ENCODE measurements at places on chromosomes 7 and 10.

DNA sequence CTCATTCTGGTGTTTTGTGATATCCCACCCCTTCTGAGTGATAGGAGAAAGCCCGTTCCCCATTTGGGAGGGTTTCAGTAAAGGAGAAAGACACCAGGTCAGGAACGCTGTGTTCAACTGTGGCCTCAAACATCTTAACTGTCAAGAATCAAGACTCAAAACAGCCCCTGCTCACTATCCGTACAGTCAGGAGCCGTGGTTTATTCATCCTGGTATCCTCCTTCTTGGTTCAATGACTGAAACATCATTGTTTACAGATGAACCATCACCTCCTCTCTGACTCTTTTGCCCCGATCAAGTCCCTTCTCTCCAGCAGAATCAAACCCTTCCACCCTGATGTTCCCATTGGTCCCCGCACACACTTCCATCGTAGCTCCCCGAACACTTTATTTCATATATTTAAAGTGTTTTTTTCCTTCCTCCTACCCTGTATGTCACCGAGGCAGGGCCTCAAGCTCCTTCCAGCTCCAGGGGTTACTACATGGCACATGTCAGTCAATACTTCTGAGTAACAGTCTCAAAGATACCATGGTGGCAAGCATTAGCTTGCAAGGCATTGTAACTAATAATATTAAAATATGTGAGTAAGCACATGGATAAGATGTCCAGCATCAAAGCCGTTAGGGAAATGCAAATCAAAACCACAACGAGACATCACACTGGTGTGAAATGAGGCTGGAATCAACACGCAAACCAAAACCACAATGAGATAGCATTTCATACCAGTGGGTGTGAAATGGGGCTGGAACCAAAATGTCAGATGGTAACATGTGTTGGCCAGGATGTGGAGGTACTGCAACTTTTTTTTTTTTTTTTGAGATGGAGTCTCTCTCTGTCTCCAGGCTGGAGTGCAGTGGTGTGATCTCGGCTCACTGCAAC, 124.7 kb upstream of the C1QL3 start:
- no peak for DNase-seq

- DNase-seq: no peak
Measured at GRCh38 chr10:16381083-16381482, 55.7 kb upstream of the PTER start.

DNA sequence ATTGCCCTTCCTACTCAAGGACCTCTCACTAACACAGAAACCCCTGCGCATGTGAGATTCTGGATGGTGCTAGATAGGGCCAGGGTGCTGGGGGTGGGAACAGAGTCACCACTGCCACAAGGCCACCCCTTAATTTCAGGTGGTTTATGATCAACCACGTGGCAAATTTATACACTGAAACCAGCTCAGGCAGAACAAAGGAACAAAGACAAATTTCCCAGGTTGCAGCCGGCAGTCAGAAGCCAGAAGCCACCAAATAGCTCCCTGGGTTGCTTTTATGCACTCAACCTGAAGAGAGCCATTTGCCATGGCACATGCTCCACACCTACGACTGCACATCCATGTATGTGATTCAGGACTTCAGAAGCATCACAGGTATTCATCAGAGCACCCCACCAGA, 2.5 kb downstream of the VOPP1 start:
- no peak for DNase-seq

DNA sequence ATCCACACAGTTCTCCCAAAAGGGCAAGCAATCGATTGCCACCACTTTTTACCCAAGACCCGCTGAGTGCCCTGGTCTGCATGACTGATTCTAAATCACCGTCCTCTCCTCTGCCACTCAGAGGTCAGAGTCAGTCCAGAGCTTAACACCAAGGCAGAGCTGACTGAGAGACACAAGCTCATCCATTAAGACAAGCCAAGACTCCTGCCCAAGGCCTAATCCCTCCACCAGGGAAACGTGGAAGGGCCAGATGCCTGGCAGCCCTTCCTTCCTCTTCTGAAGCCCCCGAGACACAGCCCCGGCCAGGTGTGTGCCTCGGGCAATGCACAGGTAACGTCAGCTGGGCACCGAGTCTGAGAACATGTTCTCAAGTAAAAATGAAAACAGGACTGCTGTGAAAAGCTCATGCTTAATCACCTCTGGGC, 51.7 kb downstream of the DIP2C start:
- DNase-seq: no peak

GRCh38 chr7:140096459-140096858, 33.7 kb upstream of the PARP12 start:
- no peak for DNase-seq

DNA sequence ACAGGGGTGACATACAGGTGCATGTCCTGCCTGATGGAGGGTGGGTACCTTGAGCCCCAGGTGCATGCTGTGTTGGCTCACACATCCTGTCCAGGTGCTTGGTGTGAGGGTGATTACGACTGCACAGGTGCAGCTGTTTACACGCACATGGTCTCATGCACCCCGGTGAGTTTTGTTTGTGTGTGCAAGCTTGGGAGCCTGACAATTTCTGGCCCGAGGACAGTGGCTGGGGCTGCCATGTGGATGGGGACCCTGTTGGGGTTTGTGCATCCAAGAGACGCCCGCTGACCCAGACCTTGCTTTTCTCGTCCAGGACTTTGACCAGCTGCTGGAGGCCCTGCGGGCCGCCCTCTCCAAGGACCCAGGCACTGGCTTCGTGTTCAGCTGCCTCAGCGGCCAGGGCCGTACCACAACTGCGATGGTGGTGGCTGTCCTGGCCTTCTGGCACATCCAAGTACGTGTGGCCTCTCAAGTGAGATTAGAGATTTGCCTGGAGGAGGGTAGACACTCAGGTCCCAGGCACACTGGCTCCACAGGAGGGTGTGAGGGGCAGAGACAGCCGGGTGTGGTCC, 61.7 kb downstream of the PRF1 start:
- no peak for DNase-seq

DNA sequence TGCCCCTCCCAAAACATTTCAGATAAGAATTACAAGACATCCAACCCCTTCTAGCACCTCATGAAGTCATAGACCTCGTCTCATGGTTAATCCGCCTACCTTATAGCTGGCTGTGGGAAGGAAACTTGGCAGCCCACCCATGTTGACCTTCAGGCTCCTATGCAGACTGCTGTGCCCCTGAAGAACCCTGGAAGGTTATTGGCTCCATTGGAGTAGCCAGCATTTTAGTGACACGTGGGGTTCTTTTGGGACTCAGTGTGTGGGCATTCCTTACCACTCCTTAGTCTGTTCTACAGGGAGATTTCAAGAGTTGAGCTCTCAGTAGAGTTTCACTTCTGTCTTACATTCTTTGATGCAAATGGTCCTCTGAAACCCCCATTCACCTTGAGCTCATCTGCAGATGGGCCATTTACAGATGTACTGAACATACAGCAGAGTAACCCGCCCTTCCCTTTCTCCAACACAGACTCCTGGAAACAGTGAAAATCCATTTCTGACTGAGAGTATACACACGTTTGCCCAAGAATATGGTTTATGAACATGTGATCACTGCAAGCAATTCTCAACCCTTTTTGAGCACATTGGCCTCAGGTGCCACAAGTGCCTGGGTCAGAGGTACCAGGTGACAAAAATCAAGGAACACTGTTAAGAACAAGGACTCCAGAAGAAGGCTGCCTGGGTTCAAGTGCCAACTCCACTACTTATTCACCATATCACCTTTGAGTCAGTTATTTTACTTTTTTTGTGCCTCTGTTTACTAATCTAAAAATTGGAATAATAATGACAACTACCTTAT, 54.0 kb upstream of the HECW1 start:
- DNase-seq: no peak

- no peak for DNase-seq
Measured at GRCh38 chr7:36684954-36685353, 39.3 kb downstream of the AOAH start.

DNA sequence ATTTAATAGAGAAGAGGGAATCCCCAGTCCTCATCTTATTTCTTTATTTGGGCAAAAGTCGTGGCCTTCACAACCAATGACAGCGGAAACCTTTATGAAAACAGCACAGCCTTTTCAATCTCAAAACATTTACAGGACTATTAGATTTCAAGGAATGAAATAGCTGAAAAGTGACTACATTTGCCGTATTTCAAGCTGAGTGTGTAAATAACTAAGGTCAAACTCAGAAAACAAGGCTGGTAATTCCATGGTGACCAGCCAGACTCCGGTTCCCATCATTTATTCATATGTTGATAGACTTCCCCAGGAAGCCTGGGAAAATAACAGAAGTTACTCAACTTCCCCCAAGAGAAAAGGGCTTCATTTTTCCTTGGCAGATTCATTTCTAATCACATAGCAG, 457.3 kb upstream of the NFE2L3 start:
- DNase-seq: no peak

- DNase-seq: no peak
Measured at GRCh38 chr7:15554744-15555143, 7.1 kb downstream of the AGMO start.

- DNase-seq: no peak
Measured at GRCh38 chr10:72470666-72471065, 115.9 kb upstream of the DNAJB12 start.

DNA sequence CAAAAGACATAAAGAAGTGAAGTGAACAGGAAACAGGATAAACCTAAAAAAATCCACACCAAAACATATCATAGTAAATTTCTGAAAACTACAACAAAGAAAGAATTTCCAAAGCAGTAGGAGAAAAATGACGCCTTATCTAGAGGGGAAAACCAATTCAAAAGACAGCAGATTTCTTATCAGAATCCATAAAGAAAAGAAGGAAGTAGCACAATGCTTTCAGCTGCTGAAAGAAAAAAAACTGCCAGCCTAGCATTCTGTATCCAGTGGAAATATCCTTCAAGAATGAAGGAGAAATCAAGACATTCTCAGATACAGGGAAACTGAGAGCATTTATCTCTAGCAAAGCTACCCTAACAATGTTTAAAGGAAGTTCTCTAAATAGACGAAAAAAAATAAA, 37.8 kb downstream of the PDLIM1 start:
- DNase-seq: no peak

GRCh38 chr7:130418306-130418705, 22.5 kb downstream of the CEP41 start:
- DNase-seq: no peak

- DNase-seq: no peak
Measured at GRCh38 chr7:20385126-20385525, 54.4 kb downstream of the ITGB8 start.
